CD4-positive, alpha-beta T cell treated with Interleukin-15 for 4 hours (primary cell): ENCODE measurements at places on chromosomes 7 and 10.

DNA sequence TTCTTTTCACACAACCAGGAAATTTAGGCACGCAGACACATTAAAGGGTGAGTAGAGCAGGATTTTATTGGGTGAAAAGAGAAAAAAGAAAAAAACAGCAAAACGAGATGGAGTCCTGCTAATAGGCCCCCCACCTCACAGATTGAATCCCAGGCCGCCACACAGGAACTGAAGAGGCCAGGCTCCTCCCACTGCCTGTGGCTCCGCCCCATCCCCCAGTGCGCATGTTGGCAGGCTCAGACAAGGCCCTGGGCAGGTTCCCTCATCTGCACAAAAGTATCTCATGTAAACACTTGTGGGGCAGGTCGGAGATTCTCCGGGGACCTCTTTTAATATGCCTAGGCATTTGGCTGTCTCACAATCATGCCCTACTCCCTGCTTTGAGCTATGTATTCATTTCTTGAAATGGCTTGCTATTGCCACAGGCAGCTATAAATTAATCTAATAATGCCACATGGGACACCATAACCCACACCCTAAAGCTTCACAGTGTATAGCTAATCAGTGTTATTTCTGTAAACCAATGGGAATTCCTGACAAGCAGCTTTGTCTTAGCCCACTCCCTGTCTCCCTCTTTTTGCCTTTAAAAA lies 76.2 kb upstream of the KIF5B start:
- DNase-seq, result no peak

- no peak for DNase-seq
Measured at GRCh38 chr10:21078410-21079329, 181.6 kb upstream of the NEBL start.

- no peak for DNase-seq
Measured at GRCh38 chr7:157987906-157988305, 599.7 kb downstream of the PTPRN2 start.

GRCh38 chr10:1057106-1057657 lies 997 bp downstream of the WDR37 start:
- no peak for DNase-seq

GRCh38 chr7:158617737-158618128 lies 30.1 kb upstream of the PTPRN2 start:
- DNase-seq, result no peak

GRCh38 chr10:60948851-60949250 lies 4.9 kb upstream of the RHOBTB1 start:
- DNase-seq, result no peak

DNA sequence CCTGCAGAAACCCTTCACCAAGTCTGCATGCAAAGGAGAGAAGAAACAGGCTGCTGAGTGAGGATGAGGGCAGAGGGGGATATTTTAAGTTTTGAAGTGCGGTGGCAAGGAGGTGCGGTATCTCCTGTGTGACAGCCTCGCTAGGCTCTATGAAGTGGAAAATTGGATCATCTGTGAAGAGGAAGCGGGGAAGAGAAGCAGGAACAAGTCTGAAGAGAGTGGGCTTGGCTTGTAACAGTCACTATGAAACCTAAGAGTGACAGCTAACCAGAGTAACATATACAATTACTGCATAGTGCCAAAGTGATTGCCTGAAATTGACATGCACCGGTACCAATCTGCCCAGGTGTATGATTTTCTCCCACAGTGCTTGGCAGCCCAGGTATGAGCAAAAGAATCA lies 287.5 kb upstream of the KLF14 start:
- no peak for DNase-seq

DNA sequence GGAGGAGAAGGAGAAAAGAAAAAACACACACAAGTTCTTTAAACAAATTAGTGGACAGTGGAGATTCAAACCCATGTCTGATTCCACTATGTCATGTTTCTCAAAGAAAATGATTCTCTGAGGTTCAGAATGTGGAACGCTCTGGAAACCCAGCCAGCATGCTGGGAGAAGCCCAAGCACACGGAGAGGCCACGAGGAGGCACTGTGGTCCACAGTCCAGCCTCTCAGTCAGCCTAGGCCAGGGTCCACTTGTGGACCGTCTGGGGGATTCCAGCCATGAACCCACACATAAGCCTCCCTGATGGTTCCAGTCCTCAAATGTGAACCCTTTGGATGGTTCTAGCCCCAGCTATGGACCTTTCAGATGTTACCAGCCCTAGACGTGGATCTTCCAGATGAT lies 73.4 kb downstream of the CAV1 start:
- no peak for DNase-seq

DNA sequence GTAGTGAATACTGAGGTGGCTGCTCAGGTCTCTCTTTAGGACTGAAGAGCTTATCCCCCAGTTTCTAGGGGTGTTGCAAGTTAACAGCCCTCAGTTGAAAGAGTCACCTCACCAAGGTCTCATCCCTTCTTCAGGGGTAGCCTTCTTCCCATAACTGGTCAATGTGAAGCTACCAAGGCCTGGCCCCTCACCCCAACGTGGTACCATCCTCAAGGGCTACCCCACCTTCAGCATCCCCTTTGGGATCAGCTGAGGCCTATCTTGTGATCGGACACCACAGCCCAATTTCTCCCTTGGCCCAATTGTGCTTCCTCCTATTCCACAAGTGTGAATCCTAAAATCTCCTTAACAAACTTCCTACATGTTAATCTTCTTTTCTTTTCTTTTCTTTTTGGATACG lies 289.5 kb upstream of the MKLN1 start:
- no peak for DNase-seq

DNA sequence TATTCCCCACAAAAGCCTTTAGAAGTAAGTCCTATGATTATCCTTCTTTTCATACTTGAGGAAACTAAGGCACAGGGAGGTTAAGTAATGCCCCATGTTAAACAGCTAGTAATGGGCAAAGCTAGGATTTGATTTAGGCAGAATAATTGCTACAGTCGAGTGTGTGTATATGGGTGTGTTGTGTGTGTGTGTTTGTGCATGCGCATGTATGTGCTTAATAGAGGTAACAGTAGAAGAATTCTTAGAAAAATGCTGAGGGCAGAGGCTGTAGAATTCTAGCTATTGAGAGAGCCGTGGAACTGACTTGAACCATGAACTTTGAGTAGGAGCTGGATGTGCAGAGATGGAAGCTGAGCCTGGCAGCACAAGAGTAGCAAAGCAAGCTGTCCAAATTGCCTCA lies 131.3 kb upstream of the WNT16 start:
- DNase-seq, result no peak

DNA sequence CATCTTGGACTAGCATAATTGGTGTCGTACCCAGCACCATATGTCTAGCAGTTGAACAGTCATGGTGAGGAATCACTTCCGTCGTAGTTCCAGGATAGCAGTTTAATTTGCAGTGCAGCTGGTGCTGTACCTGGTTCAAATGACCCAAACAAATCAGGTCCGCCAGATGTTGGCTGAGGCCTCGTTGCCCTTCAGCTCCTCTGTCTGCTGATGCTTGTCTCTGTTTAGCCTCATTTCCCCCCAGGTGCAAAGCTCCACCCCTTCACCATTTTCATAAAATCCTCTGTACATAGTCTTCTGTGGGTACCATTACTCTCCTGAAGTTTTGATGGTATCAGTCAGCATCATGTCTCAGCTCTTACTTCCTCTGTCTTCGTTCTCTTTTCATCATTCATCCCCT lies 35.1 kb downstream of the UMAD1 start:
- DNase-seq, result no peak

DNA sequence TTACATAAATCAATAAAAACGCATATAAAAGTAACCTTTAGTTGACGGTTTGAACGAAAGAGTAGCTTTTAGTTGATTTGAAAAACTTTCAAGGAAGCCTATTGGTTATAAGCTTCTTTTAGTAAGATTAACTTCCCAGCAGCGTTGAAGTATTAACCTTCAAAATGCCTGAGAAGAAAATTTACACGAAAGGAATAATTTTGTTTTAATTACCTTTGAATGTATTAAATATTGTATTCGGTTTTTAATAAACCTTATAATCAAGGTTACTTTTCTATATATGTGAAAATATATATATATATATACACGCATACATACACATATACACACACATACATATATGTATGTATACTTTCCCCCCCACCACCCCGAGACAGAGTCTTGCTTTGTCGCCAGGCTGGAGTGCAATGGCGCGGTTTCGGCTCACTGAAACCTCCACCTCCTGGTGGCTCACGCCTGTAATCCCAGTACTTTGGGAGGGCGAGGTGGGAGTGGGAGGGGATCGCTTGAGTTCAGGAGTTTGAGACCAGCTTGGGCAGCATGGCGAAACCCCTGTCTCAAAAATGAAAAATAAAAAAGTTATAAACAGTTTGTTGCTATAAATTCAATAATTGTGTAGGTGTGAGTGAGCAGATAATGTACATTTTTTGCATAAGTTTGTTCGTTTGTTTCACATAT lies 57.6 kb upstream of the EZH2 start:
- peak; percentile 63 for DNase-seq

GRCh38 chr10:125782054-125782453 lies 6.4 kb upstream of the MMP21 start:
- no peak for DNase-seq

DNA sequence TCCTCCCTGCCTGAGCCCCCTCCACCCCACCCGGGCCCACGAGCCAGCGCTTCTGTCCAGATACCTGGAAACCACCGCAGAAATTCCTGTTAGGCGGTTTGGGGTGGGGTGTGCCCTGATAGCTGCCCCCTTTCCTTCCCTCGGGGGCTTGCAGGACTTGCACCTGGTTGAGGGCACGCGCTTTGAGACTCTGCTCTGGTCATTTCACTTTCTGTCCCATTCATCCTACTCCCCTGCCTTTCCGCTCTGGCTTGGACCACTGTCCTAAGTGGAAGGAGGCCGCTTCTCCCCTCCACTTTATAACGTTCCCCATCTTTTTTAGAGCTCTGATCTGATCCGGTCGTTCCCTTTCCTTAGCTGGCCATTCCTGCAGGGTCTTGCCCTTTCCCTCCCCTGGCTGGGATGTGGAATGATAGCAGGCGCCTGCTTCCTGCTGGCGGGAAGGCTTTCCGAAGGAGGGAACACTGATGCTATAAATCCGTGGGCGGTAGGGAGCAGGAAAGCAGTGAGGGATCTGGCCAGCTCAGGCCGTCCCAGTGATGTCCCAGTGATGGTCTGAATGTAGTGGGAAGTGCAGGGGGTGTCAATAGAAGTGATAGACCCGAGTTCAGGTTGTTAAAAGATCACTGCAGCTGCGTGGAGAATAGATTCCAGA lies 852 bp upstream of the PRKAR1B start:
- DNase-seq, result no peak

DNA sequence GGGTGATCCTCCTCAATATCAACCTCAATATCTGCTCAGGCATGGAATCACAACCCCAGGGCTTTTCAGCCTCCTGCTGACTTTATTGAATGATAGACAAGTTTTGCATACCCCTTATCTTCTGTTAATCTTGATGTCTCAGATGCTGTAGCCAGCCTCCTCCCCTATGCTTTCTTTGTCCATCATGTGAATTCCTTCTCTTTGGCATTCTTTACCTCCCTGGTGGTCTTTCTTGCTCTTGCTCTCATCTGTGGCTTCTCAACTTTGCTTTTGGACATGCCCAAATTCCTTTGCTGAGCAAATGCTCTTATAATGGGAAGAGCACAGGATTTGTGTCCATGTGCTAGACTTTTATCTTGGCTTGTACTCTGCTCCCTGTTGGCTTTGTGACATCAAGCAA lies 73.4 kb upstream of the FAM13C start:
- no peak for DNase-seq

- no peak for DNase-seq
Measured at GRCh38 chr10:18122753-18123152, 17.5 kb upstream of the CACNB2 start.

DNA sequence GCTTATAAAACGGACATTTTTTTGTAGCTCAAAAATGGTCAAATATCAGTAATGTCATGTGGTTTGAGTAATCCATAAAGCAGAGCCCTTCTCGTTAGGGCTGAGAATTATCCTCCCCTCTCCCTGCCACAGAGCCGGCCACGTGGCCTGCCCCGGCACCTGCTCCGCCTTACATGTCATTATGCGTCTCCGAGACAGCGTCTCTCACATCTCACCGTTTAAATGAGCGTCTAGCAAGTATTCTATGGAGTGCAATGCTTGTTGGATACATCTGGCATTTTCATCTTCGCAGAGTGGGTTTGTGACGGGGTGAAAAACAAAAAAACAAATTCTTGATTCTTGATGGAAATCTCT lies 86.1 kb downstream of the CUX1 start:
- DNase-seq, result no peak

DNA sequence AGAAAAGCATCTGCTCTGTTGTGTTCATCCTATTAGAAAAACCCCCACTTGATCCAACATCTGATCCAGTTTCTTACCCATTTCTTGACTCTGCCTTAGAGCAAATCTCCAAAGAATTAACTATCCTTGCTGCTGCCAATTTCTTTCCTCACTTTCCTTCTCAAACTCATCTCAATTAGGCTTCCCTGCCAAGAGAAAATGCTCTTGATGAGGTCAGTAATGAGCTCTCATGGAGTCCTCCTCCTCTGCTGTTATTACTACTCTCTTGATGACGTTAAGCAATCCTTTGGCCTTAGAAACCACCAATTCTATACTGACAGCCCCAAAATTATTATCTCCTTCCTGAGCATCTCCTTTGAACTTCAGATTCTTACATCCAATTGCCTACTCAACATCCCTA lies 162.0 kb upstream of the FAM13C start:
- no peak for DNase-seq

DNA sequence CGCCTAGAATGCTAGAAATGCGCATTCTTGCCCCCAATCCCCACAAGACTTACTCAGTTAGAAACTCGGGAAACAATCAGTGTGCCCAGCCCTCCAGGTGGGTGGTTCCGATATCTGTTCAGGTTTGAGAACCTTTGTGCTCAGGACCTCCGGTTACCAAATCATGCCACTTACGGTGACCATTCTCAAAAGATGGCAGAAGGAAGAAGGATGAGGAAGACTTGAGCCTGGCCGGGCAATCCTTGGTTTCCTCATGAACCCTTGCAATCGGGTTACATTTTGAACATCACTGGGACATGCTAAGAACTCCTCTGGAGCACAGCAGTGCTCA lies 52.1 kb downstream of the RBM17 start:
- DNase-seq, result no peak

- no peak for DNase-seq
Measured at GRCh38 chr7:102222445-102222844, 64.2 kb upstream of the SH2B2 start.

GRCh38 chr7:148894591-148894990 lies 10.5 kb upstream of the EZH2 start:
- no peak for DNase-seq

GRCh38 chr10:8319704-8320103 lies 265.2 kb downstream of the GATA3 start:
- DNase-seq, result no peak

- DNase-seq, result no peak
Measured at GRCh38 chr10:14010101-14010558, 320.6 kb downstream of the FRMD4A start.

- no peak for DNase-seq
Measured at GRCh38 chr7:117780832-117781231, 92.4 kb downstream of the CTTNBP2 start.

GRCh38 chr10:10294881-10295529 lies 722.7 kb upstream of the CELF2 start:
- no peak for DNase-seq

DNA sequence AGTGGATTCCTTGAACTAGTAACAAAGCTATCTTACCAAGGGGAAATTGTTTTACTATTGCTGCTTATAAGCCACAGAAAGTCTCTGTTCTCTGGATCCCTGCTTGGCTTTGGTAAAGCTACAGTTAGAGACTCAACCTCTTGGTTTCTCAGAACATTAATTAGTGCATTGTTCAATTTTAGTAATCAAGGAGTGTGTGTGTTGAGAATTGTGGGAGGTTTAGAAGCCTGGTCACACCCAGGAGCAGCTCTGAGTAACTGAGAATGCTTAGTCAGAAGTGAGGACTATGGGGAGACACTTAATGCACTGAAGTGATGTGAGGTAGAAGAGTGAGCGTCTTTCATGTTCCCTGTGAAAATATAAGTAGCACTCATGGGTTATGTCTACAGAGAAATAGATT lies 8.2 kb upstream of the ACTA2 start:
- no peak for DNase-seq
